Hindlimb muscle (tissue), 1 donor: ENCODE measurements at places on chromosomes 5 and 9.

GRCh38 chr5:59607138-59607765 is 286.3 kb downstream of the PDE4D start:
- DNase-seq = no peak

DNA sequence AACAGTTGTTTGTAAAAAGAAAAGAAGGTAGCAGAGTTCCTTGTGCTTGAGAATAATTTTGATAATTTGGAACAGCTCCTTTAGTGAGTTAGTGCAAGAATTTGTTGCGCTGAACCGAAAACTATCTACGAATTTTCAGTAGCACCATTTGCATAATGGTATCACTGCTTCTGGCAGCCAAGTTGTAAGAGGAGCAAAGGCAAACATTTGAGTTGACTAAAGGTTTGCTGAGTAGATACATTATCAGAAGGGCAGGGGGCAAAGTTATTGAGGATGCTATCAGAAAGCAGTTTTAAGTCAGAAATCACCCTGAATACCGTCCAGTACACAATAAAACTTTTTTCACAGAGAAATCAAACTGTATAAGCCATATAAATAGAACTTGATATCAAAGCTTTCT is 181.5 kb upstream of the MOCS2 start:
- no peak for DNase-seq

DNA sequence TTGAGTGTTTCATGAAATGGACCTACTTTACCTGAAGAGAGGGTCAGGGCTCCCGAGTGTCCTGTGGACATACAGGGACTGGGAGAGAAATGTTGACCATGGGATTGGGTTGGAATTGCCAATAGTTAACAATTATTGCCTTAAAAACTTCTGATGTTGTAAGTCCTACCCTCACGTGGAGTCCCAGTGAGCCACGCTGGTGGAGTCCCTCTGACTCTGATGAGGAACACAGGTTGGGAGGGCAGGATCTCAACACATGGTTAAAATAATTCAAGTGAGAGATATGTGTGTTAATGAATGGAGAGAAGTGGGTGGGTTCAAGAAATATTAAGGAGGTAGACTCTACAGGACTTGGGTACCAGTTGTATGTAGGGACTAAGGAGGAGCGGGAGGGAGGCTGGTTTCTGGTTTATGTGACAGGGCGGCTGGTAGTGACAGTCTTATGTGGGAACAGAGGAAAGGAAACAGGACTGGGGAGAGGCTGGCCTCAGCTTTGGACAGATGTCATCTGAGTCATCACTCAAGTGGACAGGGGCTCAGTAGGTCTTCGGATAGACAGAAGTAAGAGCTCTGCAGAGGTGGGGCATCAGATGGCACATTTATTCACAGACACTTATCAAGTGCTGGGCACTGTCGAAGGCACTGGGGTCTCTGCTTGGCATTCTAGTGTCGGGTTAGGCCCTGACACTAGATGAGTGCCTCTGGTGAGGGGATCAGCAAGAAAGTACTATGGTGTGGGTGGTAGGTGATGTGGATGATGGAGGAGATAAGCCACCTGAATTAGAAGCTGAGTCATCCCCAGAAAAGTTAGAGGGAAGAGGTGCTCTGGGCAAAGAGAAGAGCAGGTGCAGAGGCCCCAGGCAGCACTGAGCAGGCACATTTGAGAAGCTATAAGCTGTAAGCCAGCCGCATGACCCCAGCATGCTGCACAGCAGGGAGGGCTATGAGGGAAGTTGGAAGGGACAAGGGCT is 27.2 kb downstream of the MAML1 start:
- no peak for DNase-seq

DNA sequence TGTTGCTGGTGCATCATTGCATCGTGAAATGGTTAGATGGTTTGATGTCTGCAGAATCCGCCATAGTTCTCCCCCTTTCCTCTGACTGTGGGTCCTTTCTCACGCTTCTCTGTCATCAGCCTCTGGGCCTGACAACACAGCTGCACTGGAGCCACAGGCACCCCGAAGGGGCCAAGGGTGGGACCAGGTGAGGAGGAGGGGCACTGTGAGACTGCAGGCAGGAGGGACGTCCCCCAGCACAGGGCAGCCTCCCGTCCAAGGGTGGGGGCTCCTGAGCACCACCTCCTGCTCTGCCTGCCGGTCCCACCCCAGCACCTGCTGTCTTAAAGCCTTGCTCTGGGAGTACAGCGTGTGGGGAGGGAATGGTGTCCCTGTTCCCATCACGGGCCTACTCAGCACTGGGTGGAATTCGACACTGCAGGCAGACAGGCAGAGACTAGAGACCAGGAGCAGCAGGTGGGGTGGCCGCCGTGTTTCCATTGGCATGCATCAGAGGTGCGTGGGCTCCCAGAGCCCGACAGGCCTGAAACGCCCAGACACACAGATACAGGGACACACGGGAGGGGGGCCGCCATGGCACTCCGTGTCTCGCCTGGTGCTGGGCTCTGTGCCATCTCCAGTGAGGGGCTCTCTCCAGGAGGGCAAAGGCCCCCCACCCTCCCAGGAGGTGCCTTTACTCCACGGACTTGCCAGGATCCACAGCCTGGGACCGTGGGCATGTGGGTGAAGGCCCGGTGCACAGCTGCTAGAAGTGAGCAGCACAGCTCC is 15.0 kb downstream of the CACNA1B start:
- no peak for DNase-seq

- DNase-seq = peak; percentile 73
These were observed at the start of gene NFIB for GRCh38 chr9:14313951-14314423. Gene NFIB, minus strand, starts transcription at chr9:14314141. Its CDS starts 630 bp downstream, at chr9:14313511.

DNA sequence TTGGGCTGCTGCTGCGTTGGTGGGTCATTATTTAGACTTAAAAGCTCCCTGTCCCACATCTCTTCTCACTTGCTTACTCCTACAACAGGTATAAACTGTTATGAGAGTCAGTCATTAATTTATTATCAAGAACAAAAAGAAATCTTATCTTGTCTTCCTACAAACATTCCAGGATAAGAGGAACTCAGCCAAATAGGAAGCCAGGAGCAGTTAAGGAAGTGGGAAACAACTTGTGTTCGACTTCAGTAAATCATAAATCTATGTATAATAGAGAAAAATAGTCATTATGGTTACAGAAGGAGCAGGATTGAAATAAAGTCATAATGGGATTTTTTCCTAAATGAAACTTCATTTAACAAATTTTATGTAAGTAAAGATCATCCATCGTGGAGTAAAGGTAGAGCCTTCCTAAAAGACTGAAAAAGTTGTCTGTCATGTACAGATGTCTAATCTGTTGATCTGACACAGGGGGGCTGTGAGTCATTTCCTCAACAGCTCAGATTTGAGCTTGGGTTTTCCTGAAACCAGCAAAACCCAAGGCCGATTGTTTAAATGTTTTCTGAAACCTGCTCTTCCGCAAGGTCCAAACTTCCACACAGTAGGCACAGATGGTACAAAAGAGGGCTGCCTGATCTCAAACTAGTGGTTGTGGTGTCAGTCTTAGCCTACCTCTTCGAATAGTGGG is 25.3 kb upstream of the LRRTM2 start:
- no peak for DNase-seq

DNA sequence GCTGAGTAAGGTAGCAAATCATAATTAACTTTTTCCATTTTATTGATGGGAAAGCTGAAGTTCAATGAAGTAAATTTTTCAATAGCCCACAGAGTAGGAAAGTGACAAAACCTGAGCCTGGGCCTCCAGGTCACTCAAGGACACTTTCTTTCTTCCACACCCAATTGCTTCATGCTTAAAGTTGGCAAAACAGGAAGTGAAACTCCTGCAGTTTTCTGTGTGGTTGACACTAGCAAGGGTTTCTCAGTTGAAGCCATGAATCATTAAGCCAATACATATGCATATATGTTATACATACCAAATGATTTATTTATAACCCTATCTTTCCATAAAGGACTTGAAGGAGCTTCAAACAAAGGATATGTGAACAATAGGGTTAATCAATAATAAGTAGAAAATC is 13.9 kb downstream of the TLR4 start:
- DNase-seq = peak; percentile 28

DNA sequence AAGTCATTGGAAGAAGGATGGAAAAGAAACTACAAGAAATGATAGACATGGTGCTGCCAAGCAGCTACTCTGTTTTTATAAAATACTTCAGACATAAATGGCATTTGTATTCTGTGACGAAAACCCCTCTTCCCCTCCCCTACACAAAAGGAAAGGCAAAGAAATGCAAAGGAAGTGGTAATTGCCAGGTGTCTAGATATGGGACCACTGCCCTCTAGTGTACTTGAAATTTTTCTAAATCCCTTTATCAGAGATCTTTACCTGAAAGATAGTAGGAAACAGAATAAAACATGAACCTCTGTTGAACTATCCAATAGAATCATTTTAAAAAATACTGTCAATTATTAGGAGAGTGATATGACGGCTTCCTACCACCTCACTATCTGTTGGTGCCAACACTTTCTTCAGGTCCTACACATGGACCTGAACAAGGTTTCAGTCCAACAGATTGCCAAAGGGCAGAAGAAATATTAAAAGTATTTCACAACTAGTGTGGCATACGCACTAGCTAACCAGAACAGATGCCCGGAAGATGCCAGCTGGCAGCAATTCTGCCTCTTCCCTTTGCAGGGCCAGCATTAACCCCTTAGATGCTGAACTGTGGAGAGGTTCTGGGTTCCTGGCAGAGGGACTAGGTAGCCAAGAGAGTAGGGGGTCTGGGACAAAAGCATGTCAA is 104.1 kb downstream of the TSSK1B start:
- peak; percentile 46 for DNase-seq

DNA sequence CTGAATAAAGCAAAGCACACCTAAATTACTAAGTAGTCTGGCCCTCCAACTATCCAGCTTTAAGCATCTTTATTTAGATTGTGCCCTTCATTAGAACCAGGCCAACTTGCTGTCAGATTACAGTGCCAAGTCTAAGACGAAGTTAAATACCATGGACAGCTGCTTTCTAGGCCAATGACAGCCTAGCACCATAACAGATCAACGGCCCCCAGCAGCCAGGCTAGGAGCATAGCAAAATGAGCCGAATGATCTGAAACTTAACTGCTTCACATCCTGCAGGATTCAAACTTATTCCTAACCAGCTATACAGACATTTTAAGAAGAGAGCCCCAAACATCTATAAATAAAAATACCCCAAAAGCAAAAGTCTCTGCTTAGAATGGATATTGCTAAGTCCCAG is 6.8 kb downstream of the SLC24A2 start:
- DNase-seq = no peak

DNA sequence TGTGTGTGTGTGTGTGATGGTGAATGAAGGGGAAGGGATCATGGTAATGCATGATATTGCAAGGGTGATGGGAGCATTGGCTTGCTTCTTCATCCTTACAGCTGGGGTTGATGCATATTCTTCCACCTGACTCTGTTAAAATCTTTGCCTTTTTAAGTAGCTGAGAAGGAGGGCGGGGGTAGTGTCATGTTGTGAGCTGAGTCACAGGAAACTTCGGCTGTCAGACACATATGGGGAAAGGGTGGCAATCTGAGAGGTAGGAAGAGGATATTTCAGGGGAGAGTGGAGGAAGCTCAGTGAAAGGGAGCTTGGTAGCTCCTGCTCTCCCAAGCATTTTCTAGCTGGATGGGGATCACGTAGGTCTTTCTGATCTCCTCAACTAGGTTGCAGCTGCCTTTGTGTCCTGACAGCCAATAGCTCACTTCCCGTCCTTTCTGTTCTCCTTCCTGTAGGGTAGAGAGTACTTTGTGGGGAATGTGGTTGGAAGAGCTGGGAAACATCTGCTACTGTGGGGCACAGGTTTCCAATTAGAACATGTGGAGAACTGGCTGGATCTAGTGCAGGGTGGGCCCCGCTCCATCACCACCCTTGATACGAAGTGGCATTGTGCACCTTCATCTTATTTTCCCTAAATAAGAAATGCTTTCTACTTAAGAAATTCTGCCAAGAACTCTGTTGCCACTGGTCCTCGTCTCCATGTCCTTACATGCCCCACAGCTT is 18.1 kb upstream of the CLK4 start:
- no peak for DNase-seq

DNA sequence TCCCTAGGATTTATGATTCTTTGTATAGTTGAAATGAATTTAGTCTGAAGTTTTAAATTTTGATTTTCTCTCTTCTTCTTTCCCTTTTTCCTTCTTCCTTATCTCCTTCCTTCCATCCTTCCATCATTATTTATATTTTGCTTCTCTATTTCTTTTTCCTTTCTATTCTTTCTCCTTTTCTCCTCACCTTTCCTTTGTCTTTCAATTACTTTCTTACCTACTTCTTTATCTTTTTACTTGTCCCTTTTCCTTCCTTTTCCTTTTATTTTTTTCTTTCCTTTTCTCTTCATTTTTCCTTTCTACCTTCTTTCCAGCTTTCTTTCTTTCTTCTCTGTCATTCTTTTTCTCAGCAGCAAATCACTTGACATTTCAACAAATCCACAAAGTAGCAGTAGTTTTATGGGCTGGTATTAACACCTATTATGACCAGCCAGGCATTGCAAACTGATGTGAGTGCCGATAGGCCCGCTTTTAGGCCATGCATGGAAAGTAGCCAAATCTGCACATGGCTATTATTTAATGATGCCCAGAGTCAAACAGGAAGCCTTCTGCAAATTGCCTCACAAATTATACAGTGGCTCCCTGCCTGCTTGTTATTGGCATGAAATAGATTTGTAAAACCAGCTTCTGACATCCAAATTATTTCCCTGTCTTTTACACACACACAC is 37.1 kb upstream of the NR3C1 start:
- no peak for DNase-seq

DNA sequence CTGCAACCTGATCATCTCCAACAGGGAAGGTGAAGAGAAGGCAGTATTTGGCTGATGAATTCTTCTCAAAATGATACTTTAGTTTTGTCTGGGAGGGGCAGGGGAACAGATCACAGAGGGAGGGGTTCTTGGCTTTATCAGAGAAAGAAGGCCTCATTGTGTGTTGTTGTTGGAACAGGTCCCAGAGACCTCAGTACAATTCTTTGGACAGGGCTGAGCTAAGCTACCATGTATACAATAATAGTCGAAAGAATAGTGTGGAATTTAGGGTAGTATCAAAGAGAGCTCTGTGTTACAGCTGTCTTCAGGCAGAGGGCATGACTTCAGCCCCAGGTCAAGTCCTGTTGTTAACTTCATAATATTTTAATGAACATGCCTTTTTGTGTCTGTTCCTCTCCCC is 39.9 kb downstream of the ARHGAP26 start:
- no peak for DNase-seq

GRCh38 chr5:178235588-178235974 is 3.0 kb upstream of the PHYKPL start:
- no peak for DNase-seq

GRCh38 chr5:96566833-96567587 is 95.2 kb upstream of the CAST start:
- DNase-seq = no peak

- DNase-seq = no peak
These were observed 163.6 kb upstream of the IRX2 start for GRCh38 chr5:2914981-2915484.

- no peak for DNase-seq
These were observed 23.0 kb downstream of the RIGI start for GRCh38 chr9:32503008-32503407.

- no peak for DNase-seq
These were observed 163.6 kb upstream of the SPEF2 start for GRCh38 chr5:35454011-35454525.

DNA sequence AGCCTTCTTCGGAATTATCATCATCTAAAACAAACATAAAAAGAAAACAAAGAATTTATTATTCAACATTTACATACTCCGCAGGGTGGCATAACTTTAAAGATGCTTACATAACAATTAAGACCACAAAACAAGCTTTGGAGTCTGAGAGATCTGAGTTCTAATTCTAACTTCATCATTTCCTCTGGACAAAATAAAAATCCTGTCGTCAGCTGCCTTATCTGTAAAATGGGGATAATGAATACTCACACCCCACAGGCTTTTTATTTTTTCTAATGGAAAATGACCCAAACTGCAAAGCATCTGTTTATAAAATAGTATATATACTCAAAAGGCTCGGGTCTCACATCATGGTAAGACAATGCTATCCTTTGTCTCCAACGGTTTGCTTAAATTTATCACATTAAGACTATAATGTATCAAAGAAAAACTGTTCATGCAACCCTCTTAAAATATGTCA is 4.3 kb downstream of the ARRDC3 start:
- no peak for DNase-seq
